ENCODE measurements at places on chromosomes 3 and 15.

DNA sequence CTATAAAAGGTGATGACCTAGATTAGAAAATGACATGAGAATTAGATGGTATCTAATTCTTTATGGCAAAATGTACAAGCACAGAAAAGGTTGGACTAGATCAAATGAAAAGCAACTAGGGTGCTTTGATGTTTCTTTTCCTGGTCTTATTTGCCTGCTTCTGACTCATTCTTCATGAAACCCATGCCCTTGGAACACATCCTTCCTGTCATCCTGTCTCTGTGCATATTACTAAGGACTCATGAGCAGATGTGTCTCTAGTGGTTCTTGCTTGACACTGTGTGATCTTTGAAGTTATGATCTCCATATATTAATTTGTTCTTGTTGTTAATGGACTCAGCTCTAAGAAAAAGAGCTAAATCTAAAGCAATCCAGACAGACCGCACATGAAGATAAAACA, 314.0 kb downstream of the ERC2 start:
- no peak for DNase-seq

DNA sequence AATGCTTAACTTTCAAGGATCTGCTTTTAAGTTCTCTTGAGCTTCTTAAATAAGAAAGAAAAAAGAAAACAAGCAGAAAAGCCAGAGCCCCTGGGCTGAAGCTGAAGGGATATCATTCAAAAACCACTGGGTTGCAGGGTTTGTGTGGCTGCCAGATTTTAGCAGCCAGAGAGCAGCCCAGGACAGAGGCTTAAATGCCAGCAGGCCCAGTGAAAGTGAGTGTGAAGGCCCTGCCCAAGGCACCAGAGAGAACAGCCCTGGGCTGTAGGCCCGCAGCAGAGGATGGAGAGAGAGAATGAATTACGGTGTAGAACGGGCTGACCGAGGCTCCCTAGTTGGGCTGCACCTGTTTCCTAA, 106.3 kb upstream of the BOC start:
- no peak for DNase-seq

DNA sequence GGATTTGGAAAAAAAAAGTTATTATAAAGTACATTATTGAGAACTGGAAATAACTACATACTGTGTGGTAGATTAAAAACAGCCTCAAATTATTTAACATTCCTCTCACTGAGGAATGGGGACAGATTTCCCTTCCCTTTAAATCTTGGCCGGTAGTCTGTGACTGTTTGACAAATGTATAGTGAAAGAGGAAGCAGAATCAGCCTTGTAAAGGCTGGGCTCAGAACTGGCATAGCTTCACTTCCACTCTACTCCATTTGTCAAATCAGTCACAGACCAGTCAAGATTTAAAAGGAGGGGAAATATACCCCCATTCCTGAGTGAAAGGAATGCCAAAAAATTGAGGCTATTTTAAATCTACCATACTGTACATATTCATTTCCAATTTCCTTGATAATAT, 18.2 kb upstream of the B4GALT4 start:
- no peak for DNase-seq

GRCh38 chr3:130738241-130738640, 8.4 kb downstream of the PIK3R4 start:
- DNase-seq, result no peak

- no peak for DNase-seq
These were observed 54.3 kb downstream of the NTRK3 start for GRCh38 chr15:88202231-88202630.

DNA sequence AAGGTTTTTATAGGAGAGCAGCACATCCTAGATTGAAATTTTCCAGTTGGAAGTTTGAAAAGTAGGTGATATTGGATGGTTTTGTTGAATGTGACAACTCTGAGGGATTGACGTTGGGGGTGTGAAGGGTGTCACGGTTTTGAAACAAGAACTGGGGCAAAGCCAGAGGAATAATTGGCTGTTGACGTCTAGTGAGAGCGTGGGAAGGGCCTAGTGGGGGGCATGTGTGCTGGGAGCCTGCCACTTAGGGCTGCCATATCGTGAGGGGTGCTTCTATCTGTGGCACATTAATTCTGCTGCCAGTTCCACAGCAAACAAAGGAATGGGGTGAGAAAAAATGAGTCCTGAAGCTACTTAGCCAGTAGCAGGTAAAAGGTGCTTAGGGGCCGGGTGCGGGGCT, 129.4 kb downstream of the LRIG1 start:
- DNase-seq, result no peak

- DNase-seq, result no peak
These were observed 94.0 kb upstream of the IQSEC1 start for GRCh38 chr3:13167064-13167743.

DNA sequence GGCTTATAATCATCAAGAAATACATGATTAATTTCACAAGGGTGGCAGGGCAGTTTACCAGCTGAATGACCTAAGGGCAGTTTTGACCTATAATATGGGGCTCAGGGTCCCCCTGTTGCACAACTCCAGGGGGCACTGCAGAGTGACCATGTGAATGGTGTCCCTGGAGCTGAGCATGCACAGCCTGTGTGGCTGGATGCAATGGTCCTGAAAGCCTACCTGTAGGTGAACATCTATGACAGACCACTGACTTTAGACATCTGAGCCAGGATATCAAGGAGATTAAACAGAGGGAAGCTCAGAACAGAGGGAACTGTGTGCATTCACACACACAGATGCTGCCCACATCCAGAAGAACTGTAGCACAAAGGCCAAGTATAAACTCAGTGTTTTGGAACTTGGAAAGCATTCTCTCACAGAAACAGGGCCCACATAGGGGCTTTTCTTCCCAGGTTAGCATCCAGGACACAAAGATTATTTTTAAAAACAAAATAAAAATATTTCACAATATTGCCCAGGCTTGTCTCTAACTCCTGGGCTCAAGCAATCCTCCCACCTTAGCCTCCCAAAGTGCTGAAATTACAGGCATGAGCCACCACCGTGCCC, 7.8 kb upstream of the SLC6A11 start:
- no peak for DNase-seq

DNA sequence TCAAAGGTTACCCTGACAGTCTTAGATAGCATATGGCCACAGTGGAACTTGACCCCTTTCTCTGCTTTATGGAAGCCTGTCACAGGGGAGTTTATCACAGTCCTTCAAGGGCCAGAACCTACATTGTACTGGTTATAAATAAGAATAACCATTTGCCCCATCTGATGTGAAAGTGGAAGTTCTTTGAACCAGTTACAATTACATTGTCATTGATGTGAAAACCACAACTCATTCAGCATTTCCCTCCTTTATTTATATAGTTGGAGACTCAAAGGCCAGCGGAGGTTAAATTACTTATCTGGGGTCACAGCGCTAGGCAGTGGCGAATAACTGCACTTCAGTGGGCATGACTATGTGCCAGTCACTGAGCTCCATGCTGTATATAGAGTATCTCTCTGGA, 60.5 kb upstream of the TBC1D5 start:
- DNase-seq, result no peak

- no peak for DNase-seq
These were observed 44.5 kb downstream of the BCL2L10 start for GRCh38 chr15:52068004-52068615.

DNA sequence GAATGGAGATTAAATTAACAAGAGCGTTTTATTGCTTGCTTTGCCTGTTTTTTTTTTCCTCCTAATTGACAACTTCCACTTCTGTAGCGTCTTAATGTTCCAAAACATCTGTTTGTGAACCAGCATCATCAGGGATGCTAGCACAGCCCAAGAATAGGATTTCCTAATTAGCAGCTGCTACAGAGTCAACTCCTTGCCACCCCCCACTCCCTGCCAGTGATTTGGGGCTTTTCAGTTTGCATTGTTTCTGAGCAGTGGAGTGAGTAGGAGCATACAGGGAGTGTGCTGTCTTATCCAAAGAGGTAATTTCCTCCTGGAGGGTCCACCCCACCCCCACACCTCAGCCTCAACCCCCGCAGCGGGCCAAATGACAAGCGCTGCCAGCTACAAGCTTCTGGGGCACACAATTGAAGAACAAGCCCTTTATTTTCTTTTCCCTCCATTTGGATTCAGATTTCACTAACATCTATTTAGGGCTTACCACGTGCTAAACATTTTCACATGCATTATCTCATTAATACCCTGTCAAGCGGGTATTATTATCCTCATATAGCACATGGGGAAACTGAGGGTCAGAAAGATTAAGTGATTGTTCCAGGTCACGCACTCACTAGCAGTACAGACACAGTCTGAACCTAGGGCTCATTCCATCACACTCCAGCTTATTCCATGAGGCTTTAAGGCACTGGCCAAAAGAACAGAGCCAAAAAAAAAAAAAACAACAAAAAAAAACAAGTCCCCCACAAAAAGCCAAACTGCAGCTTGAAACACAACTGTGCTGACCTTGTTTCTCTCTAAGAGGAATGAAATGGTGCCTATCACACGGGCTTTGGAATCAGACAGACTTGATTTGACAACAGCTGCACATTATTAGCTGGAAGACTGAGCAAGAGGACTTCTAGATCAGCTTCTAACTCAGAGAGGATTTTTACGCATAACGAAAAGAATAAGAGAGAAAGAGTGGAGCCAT, 16.4 kb downstream of the HEG1 start:
- no peak for DNase-seq

DNA sequence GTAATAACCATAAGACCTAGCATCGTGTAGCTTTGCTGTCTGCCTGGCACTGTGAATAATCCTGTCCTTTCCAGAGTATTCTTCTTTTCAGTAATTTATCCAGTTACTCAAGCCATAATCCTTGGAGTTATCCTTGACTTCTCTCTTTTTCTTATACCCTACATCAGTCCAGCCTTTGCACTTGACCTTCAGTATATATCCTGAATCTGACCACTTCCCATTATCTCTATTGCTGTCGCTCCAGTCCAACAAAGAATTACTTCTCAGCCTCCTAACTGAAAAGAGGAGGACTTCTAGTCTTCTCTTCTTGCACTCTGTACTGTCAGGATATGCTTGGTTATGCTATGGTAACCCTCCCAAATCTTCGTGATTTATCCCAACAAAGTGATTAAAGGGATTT, 393.8 kb downstream of the SHQ1 start:
- DNase-seq, result no peak

- no peak for DNase-seq
These were observed 49.5 kb downstream of the FBN1 start for GRCh38 chr15:48595981-48596380.

GRCh38 chr15:96323319-96324145, 7.0 kb upstream of the NR2F2 start:
- DNase-seq, result no peak

DNA sequence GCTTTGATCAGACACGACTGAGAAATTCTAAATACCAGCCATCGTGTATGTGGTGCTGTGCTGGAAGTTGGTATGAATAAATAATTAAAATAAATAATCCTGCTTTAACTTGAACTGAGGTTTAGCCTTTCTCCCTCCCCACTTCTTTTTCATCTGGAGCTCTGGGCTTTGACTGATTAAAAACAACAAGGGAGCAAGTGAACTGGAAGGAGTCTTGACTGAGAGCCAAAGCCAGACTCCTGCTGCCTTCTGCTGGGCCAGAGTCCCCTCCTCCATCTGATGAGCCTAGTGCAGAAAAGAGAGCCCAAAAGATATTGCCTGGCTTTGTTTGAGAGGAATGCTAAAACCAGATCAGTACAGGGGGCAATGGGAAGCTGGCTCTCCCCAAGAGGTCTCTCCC, 96.0 kb downstream of the CCNL1 start:
- no peak for DNase-seq

DNA sequence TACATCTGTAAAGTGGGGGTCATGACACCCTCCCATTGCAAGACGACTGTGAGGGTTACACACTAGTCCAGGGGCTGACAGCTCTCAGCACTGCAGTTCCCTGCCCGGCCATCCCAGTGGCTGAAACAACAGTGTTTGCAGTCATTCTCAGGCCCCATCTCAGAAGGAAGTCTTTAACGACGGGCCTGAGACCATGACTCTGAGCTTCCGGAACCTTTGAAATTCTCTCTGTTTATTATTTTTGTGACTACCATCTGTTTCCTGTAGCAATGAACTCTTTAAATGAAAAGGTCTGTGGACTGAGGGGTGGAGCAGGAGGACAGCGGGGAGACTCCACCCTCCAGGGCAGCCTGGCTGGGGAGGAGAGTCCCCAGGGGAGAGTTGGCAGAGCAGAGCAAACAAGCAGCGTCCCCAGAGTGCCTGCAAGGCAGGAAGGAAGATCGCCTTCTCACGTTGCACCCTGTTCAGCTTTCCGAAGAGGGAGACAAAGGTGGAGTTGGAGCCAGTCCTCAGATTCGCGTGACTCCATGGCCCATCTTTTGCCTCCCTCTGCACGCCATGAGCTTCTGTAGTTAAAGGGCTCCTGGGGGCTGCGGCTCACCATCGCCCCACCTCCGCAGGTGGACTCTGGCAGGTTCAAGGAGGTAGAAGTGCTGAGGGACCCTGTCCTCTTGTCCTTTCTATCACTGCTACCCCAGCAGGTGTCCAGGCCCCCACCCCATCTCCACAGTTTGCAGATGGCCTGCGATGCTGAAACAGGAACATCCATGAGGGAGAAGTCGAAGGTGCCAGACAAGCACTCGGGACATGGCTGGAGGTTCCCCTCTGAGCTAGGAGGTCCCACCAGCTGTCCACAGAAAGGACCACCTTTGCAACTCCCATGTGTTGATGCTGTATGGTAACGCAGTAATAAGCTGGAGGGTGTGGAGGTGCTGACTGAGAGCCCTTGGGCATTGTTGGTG, 525.8 kb upstream of the PROK2 start:
- DNase-seq, result peak; percentile 16

Data from NCI-H187 (cell line).